Caco-2 (cell line): ENCODE measurements at places on chromosomes 16 and 17. TPM values are rescaled to one million over a fixed set of nuclear protein-coding genes. Genes with fewer than 3 reads are reported as not detected.

The RETREG3 gene
- total RNA-seq: 58.6 and 59.0 TPM in 2 replicates

The IST1 gene
- 310 and 331 TPM in 2 replicates for total RNA-seq

The ATPAF2 gene
- 37.9 and 40.3 TPM in 2 replicates for total RNA-seq

The CD300LF gene
- total RNA-seq: 2.2 and 2.4 TPM in 2 replicates

DNA sequence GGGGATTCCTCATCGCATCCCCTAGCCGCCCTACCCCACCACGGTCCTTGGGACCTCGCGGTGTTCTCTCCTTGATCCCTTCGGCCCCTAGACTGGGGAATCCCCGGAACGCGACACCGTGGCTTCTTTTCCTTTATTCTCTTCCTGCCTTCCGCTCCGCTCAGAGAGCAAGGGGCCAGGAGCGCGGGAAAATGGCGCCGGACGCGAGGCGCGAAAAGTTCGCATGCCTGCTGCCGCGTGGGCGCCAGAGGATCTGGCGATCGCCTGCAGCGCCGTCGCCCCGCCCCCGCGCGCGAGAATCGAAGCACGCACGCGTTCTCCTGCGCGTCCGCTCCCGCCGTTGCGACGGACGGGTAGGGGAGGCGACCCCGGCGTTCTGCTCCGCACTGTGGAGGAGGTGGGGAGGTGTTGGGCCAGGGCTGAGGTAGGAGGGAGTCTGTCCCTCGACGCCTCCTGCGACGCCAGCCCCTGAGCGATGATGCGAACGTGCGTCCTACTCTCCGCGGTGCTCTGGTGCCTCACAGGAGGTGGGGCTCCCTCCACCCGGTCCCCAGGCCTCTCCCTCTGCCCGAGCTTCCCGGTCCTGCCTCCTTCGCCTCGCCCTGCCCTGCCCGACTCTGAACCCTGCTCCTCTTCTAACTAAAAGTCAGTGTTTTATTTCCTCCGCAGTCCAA, at the start of gene ZPBP2:
TSS of gene ZPBP2 (plus strand) at position 323 of the 674 bp plus-strand sequence. CDS start at position 476, 153 bp downstream.
- H3K27ac ChIP-seq: no peak within 1 kb of the TSS
- H3K36me3 ChIP-seq: no peaks in the 10 kb centered on the region
- no peaks in the 10 kb centered on the region for H3K4me1 ChIP-seq
- H3K27me3 ChIP-seq: no peaks in the 10 kb centered on the region
- no peak within 1 kb of the TSS for H3K4me3 ChIP-seq
- DNase-seq: no peak

- H3K27me3 ChIP-seq: no peaks in the 10 kb centered on the region
- DNase-seq: peak; percentile 73
- H3K27ac ChIP-seq: peak overlapping the region; percentile 18
- H3K36me3 ChIP-seq: no peaks in the 10 kb centered on the region
Observed at GRCh38 chr16:68367030-68367429, 56.2 kb downstream of the PRMT7 start.

DNA sequence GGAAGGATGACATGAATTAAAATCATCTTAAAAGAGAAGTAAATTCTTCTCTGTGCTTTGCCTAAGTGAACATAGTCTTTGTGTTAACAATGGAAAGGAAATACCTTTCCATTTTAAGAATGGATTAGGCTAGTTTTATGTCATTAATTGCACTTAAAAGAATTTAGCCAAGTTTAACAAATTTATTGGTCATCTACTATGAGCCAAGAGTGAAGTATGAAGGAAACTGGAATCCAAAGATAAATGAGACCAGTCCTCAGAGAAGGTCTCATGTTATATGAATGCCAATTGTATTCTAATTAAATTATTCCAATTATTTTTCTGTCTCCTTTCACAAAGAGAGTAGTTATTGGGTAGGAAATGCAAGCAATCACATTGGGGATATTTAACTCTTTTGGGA, 741.3 kb upstream of the SOX9 start:
- H3K36me3 ChIP-seq: no peaks in the 10 kb centered on the region
- DNase-seq: no peak
- H3K4me1 ChIP-seq: peaks cover 48% of the 10 kb centered on the region
- no peak overlapping the region for H3K4me3 ChIP-seq
- H3K27me3 ChIP-seq: no peaks in the 10 kb centered on the region

DNA sequence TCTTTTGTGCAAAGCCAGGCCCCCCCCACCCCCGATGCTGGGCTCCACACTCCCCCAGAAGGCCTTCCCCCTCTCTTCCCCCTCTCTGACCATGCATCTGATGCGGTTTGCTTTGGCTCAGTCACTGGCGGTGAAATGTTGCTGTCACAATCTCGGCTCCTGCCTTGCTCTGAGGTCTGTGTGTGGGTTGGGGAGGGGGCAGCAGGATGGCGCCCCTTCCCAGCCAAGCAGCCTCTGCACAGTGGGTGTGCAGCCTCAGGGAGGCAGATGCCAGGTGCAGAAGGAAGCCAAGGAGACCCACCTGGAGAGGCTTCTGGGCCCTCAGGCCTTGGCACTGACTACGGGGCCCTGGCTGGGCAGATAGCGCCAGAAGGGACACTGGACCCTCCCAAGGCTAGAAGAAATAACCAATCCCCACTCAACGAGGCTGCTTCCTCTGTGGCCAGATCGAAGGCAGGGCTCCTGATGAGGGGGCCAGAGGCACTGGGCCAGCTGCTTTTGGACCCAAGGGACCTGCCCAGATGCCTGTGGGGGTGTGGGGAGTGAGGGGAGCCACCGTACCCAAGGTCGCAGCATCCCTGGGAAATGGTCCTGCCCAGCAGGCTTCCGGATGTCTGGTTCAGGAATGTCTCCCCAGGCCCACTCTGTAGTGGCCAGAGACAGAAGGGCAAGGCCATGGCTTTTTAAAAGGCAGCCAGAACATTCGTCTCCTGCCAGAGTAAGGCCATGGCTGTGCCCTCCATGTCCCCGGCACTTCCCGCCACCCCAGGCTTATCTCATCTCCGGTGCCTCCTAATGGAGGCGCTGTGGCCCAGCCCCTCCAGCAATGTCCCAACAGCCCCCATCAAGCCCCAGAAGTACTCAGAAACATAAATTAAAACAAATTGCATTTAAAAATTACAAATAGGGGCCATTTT, 43.4 kb upstream of the SLC38A10 start:
- peaks cover 63% of the 10 kb centered on the region for H3K4me1 ChIP-seq
- H3K4me3 ChIP-seq: no peak overlapping the region
- H3K27ac ChIP-seq: peak overlapping the region; percentile 29
- DNase-seq: no peak
- no peaks in the 10 kb centered on the region for H3K27me3 ChIP-seq
- H3K36me3 ChIP-seq: no peaks in the 10 kb centered on the region

DNA sequence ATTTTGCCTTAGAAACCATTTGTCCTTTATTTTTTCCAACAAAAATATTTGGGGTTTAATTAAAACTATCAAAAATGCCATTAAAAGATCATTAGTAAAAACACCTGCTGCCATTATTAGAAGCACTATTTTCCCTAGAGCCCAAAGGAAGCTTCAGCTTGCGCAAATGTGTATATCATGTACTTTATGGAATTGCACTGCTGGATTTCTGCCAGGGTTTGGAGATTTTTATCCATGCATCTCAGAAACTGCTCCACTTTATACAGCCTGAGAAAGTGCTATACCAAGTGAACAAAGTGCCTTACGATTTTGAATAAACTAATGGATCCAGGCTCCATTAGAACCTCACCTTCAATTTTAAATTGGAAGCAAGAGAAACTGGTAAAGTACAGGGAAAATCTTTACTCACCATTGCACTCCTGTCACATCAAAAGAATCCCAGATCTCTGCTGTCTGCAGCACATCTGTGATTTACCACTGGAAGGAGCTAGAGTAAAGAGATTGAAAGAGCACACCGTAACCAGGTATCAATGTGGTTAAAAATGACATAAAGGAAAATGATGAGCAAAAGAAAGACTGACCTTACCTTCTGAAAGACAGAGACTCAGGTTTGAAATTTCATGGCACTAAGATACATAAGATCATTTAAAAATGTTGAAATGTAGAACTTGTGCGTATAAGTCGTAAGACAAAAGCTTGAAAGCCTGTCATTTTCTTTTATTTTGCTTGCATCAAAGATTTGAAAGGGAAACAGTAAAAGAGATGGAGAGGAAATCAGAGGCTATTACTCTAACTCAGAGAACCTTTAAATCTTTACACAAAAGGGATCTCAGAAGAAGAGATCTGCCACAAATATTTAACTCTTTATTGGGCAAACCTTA, 678.1 kb upstream of the GOT2 start:
- H3K36me3 ChIP-seq: no peaks in the 10 kb centered on the region
- H3K27ac ChIP-seq: no peak overlapping the region
- peak; percentile 4 for DNase-seq
- no peak overlapping the region for H3K4me3 ChIP-seq
- H3K4me1 ChIP-seq: no peaks in the 10 kb centered on the region

- peaks cover 19% of the 10 kb centered on the region for H3K4me1 ChIP-seq
- H3K27me3 ChIP-seq: no peaks in the 10 kb centered on the region
- H3K36me3 ChIP-seq: no peaks in the 10 kb centered on the region
- no peak for DNase-seq
Observed at GRCh38 chr16:66910175-66910940, 8.3 kb downstream of the CDH16 start.
